CD4-positive, alpha-beta T cell (primary cell): ENCODE measurements at places on chromosomes 12 and 14.
A peak's percentile ranks its signal among the peaks of the same experiment; 100 is the strongest.

- DNase-seq, result no peak
Observed at GRCh38 chr12:33581613-33582122, 142.0 kb upstream of the SYT10 start.

DNA sequence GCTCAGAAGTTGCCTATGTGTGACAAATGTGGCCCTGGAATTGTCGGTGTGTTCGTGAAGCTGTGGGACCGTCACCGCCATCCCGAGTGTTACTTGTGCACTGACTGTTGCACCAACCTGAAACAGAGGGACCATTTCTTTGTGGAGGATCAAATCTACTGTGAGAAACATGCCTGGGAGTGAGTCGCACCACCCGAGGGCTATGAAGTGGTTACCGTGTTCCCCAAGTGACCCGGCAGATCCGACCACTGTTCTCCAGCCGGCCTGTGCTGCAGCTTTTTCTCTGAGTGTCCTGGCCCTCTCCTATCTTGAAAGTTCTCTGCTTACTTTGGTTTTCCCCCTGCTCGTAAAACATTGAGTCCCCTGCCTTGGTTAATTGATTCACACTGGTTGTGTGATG lies 65.3 kb downstream of the VCPKMT start:
- DNase-seq, result no peak

DNA sequence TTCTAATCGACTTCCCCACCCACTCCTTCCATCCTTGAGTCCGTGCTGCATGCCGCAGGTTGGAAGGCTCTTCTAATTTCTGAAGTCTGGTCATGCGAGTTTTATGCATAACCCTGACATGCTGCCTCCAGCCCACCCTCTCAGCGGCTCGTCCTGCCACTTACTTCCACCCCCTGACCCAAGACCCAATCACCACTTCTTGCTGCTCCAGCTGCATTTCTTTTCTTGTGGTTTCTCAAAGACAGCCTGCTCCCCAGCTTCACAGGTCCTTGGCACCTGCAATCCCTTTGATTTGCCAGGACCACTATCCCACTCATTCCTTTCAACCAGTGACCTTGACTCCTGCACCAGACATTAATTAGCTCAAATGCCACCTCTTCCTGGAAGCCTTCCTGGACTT lies 486.7 kb downstream of the VRK1 start:
- DNase-seq, result no peak

DNA sequence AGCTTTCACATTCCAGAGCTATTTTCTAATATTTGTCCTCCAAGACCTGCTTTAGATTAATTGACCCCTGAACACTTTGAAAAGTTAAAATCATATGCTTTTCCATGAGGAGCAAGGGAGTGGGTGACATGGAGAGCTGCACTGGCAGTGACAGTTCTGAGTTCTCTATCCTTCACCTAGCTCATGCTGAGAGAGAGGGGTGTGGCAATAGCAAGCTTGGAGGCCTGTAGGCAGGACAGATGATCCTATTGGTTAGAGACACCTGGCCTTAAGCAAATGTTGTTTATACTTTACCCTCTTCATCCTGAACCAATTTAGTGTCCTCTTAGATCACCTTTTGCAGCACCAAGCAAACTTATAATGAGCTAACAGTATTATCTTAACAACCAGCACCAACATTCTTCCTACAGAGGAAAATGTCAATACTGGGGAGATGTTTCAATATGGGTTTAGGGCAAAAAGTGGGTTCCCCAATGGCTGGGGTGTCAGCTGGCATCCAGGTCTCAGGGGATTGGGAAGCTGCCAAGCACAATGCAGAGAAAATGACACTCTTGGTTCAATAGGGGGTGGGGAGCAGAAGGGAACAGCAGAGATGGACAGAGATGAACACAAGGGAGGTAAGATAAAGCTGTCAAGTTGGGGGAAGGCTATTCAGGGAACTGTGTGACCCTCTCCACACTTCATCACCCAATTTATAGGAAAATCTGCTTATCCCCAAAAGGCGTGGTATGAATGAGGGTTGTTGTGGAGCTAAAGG lies 37.0 kb upstream of the PPM1H start:
- no peak for DNase-seq

GRCh38 chr12:124109760-124110159 lies 136.7 kb downstream of the ZNF664 start:
- no peak for DNase-seq

GRCh38 chr12:92630968-92631367 lies 71.8 kb upstream of the PLEKHG7 start:
- no peak for DNase-seq

DNA sequence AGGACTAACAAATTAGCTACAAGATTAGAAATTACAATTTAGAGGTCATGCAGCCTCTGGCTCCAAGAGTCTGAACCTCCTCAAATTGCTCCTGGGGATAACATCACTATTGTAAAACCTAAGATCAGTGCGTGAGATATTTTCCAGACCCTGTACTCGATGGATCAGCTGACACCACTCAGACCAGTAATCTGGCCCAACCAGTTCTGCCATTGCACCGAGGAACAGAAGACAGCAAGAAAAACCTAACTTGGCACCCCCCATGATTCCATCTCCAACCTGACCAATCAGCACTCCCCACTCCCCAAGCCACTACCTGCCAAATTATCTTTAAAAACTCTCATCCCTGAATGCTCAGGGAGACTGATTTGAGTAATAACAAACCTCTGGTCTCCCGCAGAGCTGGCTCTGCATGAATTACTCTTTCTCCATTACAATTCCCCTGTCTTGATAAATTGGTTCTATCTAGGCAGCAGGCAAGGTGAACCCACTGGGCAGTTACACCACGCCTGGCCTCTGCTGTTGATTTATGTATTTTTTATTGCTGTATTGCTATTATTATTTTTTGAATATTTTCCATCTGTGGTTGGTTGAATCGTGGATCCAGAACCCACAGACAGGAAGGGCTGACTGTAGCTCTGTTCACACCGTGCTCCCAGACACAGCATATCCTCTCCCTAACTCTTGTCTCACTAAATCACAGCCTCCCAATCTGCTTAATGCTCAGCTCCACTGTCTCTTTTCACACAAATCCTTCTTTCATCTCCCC lies 9.2 kb downstream of the HEBP1 start:
- DNase-seq, result no peak

GRCh38 chr14:24037658-24038037 lies 14.2 kb upstream of the CARMIL3 start:
- no peak for DNase-seq

DNA sequence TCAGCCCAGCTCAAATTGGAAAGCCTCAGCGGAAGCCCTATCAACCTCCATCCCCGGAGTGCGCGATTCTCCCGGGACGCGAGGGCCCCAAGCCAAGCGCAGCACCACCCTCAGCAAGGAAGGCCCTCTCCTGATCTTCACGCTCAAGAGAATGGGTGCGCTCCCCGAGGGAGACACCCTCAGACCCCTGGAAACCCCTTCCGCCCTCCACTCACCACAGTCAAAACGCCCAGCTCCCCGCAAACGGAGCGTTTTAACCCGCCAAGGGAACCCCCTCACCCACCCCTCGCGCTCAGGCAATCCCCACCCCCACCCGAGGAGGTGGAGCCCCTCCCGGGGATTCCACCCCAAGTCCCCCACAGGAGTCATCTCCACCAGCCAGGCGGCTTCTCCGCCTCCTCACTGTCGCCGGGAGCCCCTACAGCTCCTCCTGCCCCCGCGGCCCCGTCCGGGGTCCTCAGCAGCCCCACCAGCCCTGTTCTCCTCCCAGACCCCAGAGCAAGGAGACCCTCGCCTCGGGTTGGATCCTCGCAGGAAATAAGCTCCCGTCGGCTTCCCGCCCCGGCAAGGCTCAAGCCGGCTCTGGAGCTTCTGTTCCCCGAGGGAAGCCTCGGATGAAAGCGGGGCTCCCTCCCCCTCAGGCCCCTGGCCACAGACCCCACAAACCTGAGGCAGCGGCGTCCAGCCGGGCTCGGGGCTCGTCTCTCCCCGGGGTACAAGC lies 507 bp downstream of the BAZ2A start:
- DNase-seq, result peak; percentile 37

GRCh38 chr14:98868866-98869265 lies 403.1 kb downstream of the BCL11B start:
- DNase-seq, result no peak

- no peak for DNase-seq
Observed at GRCh38 chr12:92908108-92908507, 21.0 kb downstream of the EEA1 start.
